ENCODE measurements at places on chromosomes 11 and 22.

DNA sequence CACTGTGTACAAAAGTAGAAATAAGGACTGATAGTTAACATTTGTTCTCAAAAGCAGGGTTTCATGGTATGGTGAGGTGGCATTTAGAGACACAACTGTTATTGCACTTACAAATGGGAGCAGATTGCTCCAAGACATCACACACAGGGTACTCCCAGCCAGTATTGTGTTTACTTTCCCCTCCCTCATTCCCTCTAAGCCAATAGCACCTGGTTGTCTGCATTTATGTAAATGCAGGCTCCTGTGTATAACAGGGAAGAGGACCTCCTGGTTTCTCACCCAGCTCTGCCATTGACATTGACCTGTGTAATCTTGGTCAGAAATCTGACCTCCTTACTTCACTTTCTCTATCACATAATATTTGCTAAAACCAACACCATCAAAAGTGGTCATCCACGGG, 154.4 kb downstream of the NAV2 start:
- H3K36me3 ChIP-seq: no peaks in the 10 kb centered on the region
- H3K4me3 ChIP-seq: no peak overlapping the region
- no peak overlapping the region for H3K27ac ChIP-seq
- H3K27me3 ChIP-seq: no peaks in the 10 kb centered on the region
- DNase-seq: no peak

- no peaks in the 10 kb centered on the region for H3K4me1 ChIP-seq
- H3K27me3 ChIP-seq: no peaks in the 10 kb centered on the region
- H3K36me3 ChIP-seq: no peaks in the 10 kb centered on the region
- H3K27ac ChIP-seq: no peak overlapping the region
- DNase-seq: no peak
Measured at GRCh38 chr11:32226480-32226879, 135.6 kb downstream of the RCN1 start.

DNA sequence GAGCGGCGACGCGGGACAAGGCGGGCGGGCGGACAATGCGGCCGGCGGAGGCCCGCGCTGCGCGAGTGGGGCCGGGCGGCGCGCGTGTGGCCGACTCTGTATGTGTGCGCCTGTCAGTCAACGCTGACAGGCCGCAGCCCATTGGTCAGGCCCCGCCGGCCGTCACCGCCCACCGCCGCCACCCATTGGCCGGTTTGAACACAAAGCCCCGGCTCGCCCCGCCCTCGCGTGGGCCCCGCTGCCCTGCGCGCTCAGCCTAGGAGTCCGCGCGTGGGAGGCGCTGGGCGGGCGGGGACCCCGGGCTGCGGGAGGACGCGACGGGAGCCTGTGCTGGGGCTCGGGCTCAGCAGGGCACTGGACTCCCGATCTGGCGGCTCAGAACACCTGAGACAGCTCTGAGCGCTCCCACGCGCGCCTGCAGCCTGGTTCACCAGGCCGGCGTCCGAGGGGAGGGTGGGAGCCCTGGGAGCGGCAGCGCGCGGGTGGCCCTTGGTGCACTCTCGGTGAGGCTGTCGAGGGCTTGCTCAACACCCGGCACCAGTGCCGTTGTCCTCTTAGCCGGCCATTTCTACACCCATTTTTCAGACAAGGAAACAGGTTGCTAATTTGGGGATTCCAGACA, at the start of gene SUN2:
Gene SUN2 (minus strand): TSS at position 88 of the 622 bp plus-strand sequence. CDS start 3,370 bp downstream, outside the sequence.
- H3K4me1 ChIP-seq: no peaks in the 10 kb centered on the region
- H3K4me3 ChIP-seq: peak within 1 kb of the TSS; percentile 64
- H3K36me3 ChIP-seq: peaks cover 16% of the 10 kb centered on the region
- peak; percentile 97 for DNase-seq
- no peaks in the 10 kb centered on the region for H3K27me3 ChIP-seq

DNA sequence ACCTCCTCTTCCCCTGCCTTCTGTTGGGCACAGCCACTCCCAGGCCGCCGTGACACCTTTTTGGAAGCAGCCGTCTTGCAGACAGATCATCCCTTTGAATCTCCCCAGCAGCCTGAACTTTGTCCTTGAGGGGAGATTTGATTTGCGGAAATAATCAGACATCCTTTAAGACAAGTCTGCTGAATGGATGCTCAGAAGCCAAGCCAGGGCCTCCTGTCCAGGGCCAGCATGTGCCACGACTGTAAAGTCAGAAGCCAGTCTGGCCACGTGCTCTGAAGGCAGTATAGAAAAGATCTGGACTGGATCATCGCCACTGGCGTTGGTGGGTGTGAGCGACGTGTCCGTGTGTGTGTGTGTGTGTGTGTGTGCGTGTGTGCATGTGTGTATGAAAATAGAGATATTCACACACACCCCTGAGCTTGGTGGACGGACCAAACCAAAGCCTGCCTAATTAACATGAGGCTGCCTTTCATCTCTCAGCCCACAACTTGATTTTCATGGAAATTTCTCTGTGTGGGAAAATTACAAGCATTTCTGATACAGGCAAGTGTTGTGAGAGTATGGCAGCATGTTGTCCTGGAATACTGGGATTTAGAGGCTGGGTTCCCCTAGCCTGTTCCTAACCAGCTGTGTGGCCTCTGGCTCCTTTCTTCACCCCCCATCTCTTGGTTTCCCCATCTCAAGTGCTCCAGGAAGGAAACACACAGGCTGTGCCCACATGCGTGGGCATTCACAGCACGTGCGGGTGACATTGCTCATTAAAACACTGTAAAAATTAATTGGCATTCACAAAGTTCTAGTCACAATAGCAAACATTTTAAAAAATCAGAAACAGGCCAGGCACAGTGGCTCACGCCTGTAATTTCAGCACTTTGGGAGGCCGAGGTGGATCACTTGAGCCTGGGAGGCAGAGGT, 61.8 kb upstream of the WNT7B start:
- no peak overlapping the region for H3K4me3 ChIP-seq
- H3K4me1 ChIP-seq: peaks cover 37% of the 10 kb centered on the region
- H3K27ac ChIP-seq: no peak overlapping the region

- no peaks in the 10 kb centered on the region for H3K4me1 ChIP-seq
- no peaks in the 10 kb centered on the region for H3K27me3 ChIP-seq
- DNase-seq: no peak
- H3K36me3 ChIP-seq: no peaks in the 10 kb centered on the region
Measured at GRCh38 chr11:57501953-57502352, 13.5 kb downstream of the SLC43A1 start.

DNA sequence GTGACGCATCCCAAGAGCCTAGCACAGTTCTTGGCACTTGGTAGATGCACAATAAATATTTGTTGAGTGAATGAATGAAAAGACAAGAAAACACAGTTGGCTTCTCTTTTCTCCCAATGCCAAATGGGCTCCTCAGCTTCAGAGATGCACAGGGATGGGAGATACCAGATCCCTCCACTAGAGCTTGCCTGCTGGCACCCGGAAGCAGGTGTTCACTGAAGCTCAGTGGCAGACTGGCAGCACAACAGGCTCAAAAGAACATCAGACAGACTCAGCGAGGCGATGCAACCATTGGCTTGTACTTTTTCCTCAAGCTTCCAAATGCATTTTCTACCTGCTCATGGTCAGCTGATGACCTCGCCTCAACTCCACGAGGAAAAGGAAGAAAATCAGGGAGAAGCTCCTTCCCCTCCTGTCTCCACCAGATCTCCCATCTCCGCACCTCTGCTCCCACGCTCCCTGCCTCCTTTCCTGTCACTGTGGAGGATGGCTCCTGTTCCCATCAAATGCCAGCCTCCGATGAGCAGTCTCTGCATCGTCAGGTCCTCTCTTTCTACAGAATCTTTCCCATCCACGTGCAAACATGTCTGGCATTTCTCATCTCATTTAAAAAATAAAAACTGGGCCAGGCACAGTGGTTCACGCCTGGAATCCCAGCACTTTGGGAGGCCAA, 5.8 kb downstream of the RAPSN start:
- H3K27ac ChIP-seq: no peak overlapping the region
- no peaks in the 10 kb centered on the region for H3K4me1 ChIP-seq
- no peak for DNase-seq
- no peaks in the 10 kb centered on the region for H3K36me3 ChIP-seq
- no peaks in the 10 kb centered on the region for H3K27me3 ChIP-seq

DNA sequence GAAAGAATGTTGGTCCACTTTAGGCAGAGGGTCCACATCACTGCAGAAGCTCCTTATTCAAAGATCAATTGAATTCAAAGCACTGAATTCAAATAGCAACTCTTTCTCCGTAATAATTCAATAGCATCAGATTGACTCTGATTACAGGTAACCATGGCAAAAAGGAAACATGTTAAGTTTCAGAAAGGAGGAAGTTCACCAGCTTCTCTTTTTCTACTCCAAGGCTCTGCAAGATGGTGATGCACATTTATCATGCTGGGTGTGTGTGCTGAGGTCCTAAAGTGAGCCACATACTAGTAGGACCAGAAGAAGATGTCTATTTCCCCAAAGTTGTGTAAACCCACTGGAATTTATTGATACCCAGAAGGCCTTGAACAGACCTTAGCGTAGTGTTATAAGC, 18.0 kb upstream of the DRD2 start:
- H3K4me3 ChIP-seq: no peak overlapping the region
- no peak overlapping the region for H3K27ac ChIP-seq
- H3K27me3 ChIP-seq: no peaks in the 10 kb centered on the region
- no peak for DNase-seq

GRCh38 chr11:56849852-56850251, 101.4 kb upstream of the OR9G4 start:
- no peak overlapping the region for H3K4me3 ChIP-seq
- no peaks in the 10 kb centered on the region for H3K27me3 ChIP-seq
- DNase-seq: no peak
- no peak overlapping the region for H3K27ac ChIP-seq
- H3K4me1 ChIP-seq: no peaks in the 10 kb centered on the region

GRCh38 chr11:14443638-14444037, 56.0 kb downstream of the COPB1 start:
- H3K4me3 ChIP-seq: no peak overlapping the region
- H3K27ac ChIP-seq: no peak overlapping the region
- DNase-seq: no peak
- peaks cover 6% of the 10 kb centered on the region for H3K36me3 ChIP-seq
- H3K4me1 ChIP-seq: peaks cover 4% of the 10 kb centered on the region
